ENCODE measurements at places on chromosomes 1 and 21.

DNA sequence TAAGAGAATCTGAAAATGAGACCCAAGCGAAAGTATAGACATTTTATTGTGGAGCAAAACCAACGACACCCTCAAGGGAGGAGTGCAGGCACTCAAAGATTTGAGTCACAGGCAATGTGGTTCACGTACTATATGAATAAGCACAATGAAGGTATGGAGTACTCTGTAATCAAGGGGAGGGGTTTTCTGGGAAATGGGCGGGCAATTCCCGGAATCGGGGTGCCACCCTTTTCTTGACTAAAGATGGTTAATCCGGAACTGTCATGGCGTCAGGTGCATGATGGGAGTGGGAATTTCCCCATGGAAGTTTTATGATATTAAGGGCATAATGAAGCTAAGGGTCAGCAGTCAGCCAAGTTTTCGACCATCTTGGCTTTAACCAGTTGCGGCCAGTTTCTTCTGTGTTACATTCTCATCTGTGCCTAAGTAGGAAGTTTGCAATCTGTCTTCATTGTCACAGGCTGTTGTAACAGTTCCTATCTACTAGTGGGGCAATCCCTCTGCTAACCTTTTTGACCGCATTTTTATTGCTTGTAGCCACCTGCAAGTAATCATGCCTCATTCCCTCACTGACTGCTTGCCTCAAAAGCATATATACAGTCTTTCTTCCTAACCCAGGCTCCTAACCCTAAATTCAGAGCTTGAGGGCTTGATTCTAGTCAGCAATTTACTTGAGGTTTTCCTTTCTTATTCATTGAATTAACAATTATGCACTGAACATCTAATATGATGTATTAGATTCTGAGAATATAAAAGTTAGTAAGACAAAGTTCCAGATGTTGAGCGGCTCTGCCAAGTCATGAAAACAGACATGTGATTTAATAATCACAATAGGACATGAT is 775 bp upstream of the AIM2 start:
- DNase-seq = no peak

DNA sequence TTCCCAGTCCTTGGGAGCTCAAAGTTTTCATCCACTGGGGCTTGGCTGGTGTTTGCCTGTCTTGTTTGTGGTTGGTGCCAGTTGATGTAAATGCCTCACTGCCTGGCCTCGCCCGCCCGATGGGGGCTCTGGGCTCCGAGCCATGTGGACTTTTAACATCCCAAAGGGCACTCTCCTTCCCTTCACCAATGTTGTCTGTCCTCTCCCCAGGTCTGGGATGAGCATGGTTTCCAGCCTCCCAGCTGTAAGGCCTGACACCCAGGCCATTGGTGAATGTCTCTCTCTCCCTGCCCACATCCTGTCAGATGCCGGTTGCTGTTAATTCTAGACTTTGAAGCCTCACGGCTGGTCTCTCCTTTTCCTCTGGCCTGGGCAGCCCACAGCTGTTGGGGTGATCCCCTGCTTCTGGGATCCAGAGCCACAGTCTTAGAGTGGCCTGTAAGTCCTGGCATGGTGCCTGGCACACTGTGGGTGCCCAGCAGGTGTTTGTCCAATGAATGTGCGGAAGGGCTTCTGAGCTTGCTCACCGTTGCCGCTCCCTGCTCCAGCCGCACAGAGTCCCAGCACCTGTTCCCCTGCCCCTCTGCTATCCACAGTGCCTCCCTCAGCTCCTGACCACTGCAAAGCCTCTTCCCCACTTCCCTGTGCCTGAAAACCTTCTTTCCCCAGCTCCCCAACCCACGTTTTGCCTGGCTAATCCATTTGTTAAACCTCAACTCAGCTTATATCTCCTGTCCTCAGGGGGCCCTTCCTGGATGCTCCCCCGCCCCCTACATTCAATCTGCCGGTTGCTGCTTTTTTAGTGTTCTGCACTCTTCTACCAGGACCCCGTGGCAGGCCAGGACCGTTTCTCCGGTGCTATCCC is 3.3 kb upstream of the C1orf174 start:
- DNase-seq = no peak

DNA sequence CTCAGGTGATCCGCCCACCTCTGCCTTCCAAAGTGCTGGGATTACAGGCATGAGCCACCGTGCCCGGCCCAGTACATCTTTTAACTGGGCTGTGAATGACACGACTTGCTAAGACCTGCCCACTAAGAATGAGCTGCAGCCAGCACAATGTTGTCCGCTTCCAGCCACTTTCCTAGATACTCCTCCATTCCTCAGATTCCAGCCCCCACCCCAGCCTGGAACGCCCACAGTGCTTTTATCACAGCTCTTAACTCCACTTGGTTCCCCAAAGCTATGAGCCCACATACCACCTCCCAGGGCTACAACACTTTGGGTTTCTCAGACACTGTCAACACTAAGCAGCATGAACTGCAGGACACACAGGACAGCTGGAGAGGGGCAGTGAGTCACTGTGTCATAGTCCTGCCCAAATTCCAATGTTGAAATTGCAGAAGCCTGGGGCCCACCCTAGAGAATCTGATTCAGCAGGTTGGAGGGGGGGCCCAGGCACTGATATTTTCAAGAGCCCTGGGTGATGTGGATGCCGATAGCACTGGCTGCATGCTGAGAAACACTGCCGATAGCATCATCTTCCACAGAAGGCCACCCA is 58.0 kb downstream of the ACBD3 start:
- DNase-seq = no peak

GRCh38 chr1:183433703-183434102 is 15.5 kb upstream of the NMNAT2 start:
- no peak for DNase-seq

DNA sequence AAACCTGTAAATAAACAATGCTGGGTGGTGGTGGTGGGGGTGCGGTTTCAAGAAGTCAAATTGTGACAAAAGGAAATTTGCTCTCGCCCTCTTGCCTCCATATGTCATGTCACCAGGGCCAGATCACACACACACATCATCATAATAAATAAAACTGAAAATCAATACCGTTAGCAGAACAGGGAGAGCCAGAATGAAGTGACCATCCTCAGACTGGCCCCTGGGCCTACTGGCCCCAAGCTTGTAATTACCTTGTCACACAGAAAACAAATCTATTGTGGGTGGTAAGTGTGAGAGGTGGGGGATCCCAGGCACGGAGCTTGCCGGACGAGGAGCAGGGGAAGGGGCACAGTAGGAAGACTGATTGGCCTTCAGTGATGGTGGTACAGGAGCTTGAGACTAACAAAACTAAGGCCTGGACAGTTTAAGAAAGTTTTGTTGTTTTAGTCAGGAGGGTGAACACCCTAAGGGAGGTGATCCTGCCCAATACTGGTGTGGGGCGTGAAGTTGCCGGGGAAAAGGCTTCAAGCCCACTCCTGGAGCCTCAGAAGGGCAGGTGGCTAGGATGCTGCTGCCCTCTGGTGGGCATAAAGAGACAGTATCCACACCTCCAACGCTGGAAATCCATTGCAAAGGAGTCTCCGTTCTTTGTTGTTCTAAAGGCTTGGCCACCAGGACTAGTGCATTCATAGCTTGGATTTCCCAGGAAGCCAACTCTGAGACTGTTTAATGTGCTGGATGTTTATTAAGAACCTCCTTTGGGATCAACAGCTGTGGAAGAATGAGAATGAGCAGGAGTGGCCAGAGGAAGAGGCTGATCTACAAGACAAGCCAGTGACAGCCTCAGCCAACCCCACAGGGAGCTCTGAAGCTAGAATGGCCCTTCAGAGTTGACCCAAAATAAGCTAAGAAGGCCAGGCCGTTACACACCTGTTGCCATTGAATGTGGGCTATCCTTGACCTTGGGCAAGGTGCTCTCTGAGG is 8.1 kb upstream of the C1orf216 start:
- no peak for DNase-seq

DNA sequence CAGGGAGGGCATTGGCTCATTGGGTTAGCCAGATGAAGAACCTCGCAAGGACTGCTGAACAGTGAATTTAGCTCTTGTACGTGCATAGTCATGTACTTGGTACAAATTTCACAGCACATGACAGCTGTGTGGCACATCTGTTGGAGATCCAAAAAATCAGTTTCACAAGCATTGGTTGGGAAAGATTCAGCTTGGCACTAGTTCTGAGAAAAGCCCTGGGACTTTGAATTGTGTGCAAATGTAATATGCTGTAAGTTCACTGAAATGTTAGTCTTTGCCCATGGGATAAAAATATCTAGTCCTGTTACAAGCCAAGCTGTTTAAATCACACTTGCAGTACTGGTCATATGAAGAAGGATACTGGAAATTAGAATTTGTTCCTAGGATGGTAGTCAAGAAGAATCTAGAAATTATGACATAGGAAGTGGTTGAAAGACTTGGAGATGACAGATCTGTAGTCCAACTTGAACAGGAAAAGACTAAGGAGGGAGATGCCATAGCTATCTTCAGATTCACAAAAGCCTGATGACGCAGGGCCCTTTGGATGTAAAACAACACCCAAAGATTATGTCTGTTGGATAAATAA is 19.2 kb downstream of the LAMC2 start:
- DNase-seq = no peak

DNA sequence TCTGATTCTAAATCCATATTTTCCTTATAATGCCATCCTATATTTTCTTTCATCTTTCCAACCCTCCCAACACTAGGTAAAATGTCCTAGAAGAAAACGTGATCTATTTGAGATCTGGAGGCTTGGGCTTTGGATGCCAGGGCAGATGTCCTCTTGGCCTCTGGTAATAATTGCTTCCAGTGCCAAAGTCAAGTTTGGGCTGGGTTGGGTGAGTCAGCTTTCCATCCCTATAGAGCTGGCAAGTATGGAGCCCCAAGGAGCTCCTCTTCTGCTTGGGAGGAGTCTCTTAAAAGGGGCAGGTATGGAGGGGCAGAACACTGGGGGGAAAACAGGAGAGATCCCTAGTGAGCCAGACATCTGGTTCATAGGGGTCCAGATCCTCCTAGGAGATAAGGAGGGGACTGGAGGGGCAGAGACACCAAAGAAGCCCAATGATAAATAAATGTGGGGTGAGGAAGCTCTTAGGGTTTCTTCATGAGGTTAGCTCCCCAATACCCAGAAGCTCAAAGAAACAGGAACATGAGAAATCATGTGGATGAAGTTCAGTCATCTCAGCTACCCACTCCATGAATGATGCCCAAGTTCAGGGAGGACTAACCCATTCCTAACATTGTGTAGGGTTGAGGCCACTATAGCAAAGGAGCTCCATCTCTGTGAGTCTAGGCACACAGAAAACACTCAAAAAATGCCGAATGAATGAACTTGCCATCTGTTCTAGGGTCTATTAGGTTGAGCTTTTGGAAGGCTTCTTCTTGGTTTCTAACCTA is 3.5 kb downstream of the C1orf116 start:
- no peak for DNase-seq

- DNase-seq = no peak
Measured at GRCh38 chr1:184975208-184975870, 1.0 kb upstream of the NIBAN1 start.

GRCh38 chr21:37800456-37801061 is 115.7 kb downstream of the KCNJ6 start:
- no peak for DNase-seq

GRCh38 chr1:40884055-40884795 is 22.1 kb upstream of the CITED4 start:
- DNase-seq = no peak

- DNase-seq = no peak
Measured at GRCh38 chr1:55696891-55697290, 481.7 kb upstream of the USP24 start.

GRCh38 chr21:36927719-36928117 is 38.8 kb downstream of the HLCS start:
- peak; percentile 47 for DNase-seq

GRCh38 chr1:67126974-67127373 is 7.8 kb downstream of the C1orf141 start:
- no peak for DNase-seq

All from GM12892 (cell line).